Activated naive CD8-positive, alpha-beta T cell treated with anti-CD3 and anti-CD28 coated beads, Interleukin-2, amount 50 U/mL, for 24 hours (primary cell): ENCODE measurements at places on chromosomes 6 and 20.

DNA sequence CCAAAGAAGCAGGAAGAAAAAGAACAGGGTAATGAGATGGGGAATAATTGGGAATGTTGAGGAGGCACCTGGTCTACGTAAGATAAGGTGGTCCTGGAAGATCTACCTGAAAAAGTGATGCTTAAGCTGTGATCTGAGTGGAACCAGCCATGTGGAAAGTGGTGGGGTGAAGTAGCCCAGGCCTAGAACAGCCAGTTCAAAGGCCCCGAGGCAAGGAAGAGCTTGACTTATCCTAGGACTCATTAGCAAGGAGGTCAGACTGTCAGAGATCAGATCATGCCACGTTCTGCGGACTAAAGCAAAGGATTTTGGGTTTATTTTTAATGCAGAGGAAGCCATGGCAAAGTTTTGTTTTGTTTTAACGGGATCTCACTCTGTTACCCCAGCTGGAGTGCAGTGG lies 5.1 kb downstream of the SYCP2L start:
- no peak overlapping the region for H3K27ac ChIP-seq
- no peaks in the 10 kb centered on the region for H3K36me3 ChIP-seq
- no peak overlapping the region for H3K4me3 ChIP-seq
- H3K4me1 ChIP-seq: no peaks in the 10 kb centered on the region
- DNase-seq: no peak

DNA sequence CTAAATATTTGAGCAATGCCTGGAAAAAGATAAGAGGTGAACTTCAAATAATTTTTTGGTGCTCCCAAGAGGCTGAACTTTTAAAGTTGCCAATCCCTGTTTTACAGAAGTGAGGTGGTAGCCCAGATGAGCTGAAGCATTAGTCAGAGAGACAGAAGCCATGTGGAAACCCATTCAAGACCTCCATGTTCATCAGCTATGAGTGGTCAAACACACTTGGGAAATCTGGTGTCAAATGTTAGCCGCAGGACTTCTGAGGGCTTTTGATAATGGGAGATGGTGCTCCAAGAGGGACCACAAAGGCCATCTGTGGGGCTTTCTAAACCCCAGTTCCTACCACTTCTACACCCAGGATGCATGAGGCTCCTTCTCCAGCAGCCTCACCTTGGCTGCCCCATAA lies 77.5 kb upstream of the MRPS10 start:
- no peak for DNase-seq
- H3K27ac ChIP-seq: no peak overlapping the region
- no peaks in the 10 kb centered on the region for H3K27me3 ChIP-seq
- peaks cover 3% of the 10 kb centered on the region for H3K36me3 ChIP-seq
- H3K4me3 ChIP-seq: no peak overlapping the region
- peaks cover 52% of the 10 kb centered on the region for H3K4me1 ChIP-seq

DNA sequence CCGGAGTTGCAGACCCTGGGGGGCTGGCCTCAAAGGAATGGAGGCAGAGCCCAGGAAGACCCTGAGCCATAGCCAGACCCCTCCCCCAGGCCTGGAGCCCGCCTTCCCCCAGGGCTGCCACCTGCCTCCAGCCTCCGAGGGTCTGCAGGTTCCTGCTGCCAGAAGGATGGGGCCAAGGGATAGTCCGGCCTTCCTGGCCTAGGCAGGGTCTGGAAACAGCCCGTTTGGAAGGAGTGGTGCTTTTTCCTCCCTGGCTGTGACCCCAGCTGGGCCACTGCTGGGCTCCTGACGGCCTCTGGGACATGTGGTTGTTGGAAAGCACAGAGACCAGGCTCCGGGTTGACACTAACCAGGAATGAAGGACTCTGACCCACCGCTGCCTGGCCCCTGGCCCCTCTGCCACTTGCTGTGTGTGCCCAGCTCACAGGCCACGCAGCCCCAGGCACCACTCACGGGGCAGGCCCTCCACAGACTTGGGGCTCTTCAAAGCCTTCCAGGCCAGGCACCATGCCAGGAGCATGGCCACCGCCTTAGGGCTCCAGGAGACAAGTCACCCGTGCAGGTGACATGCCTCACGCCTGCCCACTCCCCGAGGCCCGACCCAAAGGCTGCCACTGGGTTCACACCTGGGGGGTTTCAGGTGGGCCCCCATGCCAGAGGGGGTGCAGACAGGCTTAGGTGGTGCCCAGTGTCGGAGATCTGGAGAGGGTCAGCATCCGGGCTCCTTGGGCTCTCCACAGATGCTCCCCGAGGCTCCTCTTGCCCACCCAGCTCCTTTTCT lies 3.9 kb upstream of the LAMA5 start:
- H3K4me1 ChIP-seq: peaks cover 13% of the 10 kb centered on the region
- no peak for DNase-seq
- H3K27ac ChIP-seq: no peak overlapping the region
- H3K36me3 ChIP-seq: no peaks in the 10 kb centered on the region

DNA sequence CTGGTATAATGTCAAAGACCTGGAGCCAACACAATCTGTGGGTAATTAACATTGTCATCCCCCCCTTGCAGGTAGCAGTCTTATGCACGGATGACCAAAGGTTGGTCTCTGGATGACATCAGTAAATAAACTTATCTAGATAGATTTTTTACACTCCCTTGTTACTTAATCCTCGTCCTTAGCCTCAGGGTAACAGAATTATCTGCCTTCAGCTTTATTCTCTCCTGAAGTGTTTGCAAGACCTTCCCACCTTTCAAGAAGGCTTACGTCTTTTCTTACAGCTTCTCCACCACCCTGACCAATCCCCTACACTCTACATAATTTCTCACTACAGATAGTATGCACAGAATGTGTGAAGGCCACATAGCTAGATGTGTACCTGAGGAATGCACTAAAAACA lies 434.8 kb upstream of the HTR1E start:
- no peaks in the 10 kb centered on the region for H3K4me1 ChIP-seq
- H3K36me3 ChIP-seq: no peaks in the 10 kb centered on the region
- no peak overlapping the region for H3K4me3 ChIP-seq
- no peak for DNase-seq
- no peaks in the 10 kb centered on the region for H3K27me3 ChIP-seq
- no peak overlapping the region for H3K27ac ChIP-seq

DNA sequence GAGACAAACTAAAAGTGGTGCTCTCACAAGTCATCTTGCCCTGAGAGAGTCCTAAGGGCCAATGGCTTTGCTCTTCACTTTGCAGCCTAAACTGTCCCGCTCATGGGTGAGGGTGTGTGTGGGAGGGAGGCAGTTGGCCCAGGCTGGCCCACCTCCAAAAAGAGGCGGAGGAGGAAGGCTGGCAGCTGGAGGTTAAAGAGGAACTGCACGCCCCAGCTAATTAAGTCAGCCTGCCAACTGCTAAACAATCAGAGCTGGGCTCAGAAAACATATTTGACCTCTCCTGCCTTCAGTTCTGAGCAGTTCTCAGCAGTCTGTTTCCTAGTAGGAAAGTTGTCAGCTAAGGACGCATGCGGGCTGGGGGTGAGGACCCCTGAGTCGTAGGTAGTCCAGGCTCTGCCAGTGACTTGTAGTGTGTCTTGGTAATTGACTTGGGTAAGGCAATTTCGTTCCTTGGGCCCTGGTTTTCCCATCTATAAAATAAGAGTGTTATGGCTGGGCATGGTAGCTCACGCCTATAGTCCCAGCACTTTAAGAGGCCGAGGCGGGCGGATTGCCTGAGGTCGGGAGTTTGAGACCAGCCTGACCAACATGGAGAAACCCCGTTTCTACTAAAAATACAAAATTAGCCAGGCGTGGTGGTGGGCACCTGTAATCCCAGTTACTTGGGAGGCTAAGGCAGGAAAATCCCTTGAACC lies 17.0 kb downstream of the GSS start:
- H3K27me3 ChIP-seq: no peaks in the 10 kb centered on the region
- H3K4me1 ChIP-seq: no peaks in the 10 kb centered on the region
- DNase-seq: no peak
- H3K27ac ChIP-seq: no peak overlapping the region

- H3K4me1 ChIP-seq: peaks cover 20% of the 10 kb centered on the region
- no peaks in the 10 kb centered on the region for H3K27me3 ChIP-seq
- no peak overlapping the region for H3K4me3 ChIP-seq
- no peak overlapping the region for H3K27ac ChIP-seq
- DNase-seq: no peak
These were observed 40.5 kb upstream of the NCOA3 start for GRCh38 chr20:47461120-47461685.

GRCh38 chr6:106512968-106513574 lies 116.2 kb downstream of the RTN4IP1 start:
- H3K27ac ChIP-seq: peak overlapping the region; percentile 89
- H3K4me3 ChIP-seq: peak overlapping the region; percentile 90
- peaks cover 71% of the 10 kb centered on the region for H3K4me1 ChIP-seq
- peaks cover 5% of the 10 kb centered on the region for H3K36me3 ChIP-seq
- DNase-seq: no peak
- H3K27me3 ChIP-seq: no peaks in the 10 kb centered on the region

- peak; percentile 44 for DNase-seq
- H3K27ac ChIP-seq: peak overlapping the region; percentile 83
- no peaks in the 10 kb centered on the region for H3K27me3 ChIP-seq
- H3K36me3 ChIP-seq: no peaks in the 10 kb centered on the region
- H3K4me1 ChIP-seq: peaks cover 59% of the 10 kb centered on the region
These were observed 91.7 kb downstream of the CLIC5 start for GRCh38 chr6:45923831-45924391.

GRCh38 chr6:76790045-76790796 lies 673.1 kb downstream of the HTR1B start:
- no peak overlapping the region for H3K27ac ChIP-seq
- H3K4me1 ChIP-seq: no peaks in the 10 kb centered on the region
- H3K27me3 ChIP-seq: no peaks in the 10 kb centered on the region
- H3K36me3 ChIP-seq: no peaks in the 10 kb centered on the region
- no peak overlapping the region for H3K4me3 ChIP-seq
- no peak for DNase-seq

DNA sequence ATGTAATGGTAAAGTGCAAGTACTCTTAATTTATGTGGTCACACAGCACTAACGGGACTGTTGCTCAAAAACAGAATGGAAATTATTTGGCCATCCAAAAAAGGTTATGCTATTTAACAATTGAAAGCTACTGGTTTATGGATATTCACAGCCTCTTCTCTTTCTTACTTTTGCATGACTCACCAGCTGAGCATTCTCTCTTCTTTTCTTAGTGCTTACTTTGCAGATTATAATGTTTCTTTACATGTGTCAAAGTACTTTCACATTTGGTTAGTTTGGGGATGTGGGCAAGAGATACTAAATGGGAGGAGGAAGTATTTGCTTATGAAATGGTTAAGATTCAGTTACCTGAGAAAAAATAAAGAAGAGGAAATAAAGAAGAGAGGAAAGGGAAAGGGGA lies 610.5 kb downstream of the HTR1B start:
- H3K27me3 ChIP-seq: no peaks in the 10 kb centered on the region
- H3K36me3 ChIP-seq: no peaks in the 10 kb centered on the region
- no peak overlapping the region for H3K4me3 ChIP-seq
- no peaks in the 10 kb centered on the region for H3K4me1 ChIP-seq
- DNase-seq: no peak

DNA sequence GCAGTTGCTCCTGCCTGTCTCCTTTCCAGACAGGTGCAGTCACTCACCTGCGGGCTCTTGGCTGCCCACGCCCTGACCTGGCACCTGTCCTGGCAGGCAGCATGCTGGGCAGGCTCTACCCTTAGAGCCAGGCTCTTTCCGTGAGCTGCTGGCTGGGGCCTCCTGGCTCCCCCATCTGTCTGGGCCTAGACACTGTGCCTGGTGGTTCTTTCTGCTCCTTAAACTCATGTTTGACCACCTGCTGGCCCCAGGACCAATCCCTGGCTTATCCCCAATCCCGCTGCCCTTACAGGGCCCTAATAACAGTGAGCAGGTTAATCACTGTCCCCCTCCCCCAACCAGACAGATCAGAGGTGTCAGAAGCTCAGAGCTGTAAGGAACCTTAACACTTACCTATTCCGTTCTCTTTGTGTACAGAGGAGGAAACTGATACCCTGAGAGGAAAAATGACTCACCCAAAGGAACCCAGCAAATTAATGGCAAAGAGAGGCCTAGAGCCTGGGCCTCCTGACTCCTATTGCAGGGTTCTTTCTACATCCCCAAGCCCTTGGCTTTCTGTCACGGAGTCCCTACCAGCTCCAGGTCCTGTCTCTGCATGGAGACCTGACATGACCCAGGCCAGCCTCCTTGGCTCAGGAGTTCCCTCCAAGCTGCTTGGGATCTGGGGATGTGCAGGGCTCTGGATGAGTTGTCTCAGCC lies 54.7 kb downstream of the RAB44 start:
- H3K4me1 ChIP-seq: peaks cover 58% of the 10 kb centered on the region
- H3K27ac ChIP-seq: peak overlapping the region; percentile 65
- H3K27me3 ChIP-seq: no peaks in the 10 kb centered on the region
- no peak for DNase-seq
- no peak overlapping the region for H3K4me3 ChIP-seq

GRCh38 chr20:57617079-57617795 lies 3.0 kb downstream of the ZBP1 start:
- H3K4me3 ChIP-seq: no peak overlapping the region
- DNase-seq: no peak
- no peak overlapping the region for H3K27ac ChIP-seq
- peaks cover 5% of the 10 kb centered on the region for H3K36me3 ChIP-seq
- H3K4me1 ChIP-seq: peaks cover 53% of the 10 kb centered on the region

DNA sequence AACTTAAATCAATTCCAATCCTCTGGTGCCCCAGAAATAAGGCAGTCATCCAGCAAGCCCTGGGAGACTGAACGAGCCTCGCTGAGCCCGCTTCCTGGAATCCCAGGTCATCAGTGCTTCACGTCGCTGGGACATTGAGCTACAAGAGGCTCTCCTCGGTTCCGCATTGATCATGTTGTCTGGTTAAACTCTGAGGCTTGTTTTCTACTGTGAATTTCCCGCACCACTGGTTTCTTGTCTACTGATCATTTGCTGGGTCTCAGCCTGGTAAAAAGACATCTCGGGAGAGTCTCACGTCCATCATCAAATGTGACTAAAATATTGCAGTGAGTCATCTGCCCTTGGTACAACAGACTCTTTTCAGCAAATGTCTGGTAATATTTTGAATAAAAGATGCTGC lies 569.2 kb downstream of the QKI start:
- no peak for DNase-seq
- peaks cover 6% of the 10 kb centered on the region for H3K4me1 ChIP-seq
- no peak overlapping the region for H3K27ac ChIP-seq
- H3K36me3 ChIP-seq: no peaks in the 10 kb centered on the region
- peaks cover 2% of the 10 kb centered on the region for H3K27me3 ChIP-seq
- no peak overlapping the region for H3K4me3 ChIP-seq

- H3K27me3 ChIP-seq: no peaks in the 10 kb centered on the region
- no peak overlapping the region for H3K4me3 ChIP-seq
- H3K27ac ChIP-seq: no peak overlapping the region
- no peak for DNase-seq
- no peaks in the 10 kb centered on the region for H3K4me1 ChIP-seq
These were observed 27.9 kb downstream of the SLCO4A1 start for GRCh38 chr20:62670156-62670555.

DNA sequence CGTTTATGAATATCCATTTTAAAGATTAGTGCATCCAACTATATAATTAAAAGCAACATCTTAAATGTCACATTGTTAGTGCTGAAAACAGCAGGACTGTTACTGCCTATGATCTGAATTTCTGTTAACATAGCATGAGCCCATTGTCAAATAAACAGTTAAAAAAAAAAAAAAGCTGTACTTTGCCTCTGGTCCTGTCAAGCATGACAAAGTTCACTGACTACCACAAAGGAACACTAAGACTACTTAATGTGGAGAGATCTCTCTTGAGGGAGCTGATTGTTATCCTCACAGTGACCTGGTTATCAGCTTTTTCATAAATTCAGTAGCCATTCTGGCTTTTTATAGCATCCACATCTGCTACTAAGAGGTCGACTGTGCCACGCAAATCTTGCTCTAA lies 228.1 kb downstream of the TMEM200A start:
- no peak for DNase-seq
- H3K27ac ChIP-seq: no peak overlapping the region
- no peak overlapping the region for H3K4me3 ChIP-seq
- H3K4me1 ChIP-seq: peaks cover 13% of the 10 kb centered on the region
- H3K36me3 ChIP-seq: no peaks in the 10 kb centered on the region
- no peaks in the 10 kb centered on the region for H3K27me3 ChIP-seq
